ENCODE measurements at places on chromosomes 2 and 18.

- no peak for DNase-seq
Measured at GRCh38 chr18:45557287-45557686, 58.0 kb upstream of the SLC14A2 start.

DNA sequence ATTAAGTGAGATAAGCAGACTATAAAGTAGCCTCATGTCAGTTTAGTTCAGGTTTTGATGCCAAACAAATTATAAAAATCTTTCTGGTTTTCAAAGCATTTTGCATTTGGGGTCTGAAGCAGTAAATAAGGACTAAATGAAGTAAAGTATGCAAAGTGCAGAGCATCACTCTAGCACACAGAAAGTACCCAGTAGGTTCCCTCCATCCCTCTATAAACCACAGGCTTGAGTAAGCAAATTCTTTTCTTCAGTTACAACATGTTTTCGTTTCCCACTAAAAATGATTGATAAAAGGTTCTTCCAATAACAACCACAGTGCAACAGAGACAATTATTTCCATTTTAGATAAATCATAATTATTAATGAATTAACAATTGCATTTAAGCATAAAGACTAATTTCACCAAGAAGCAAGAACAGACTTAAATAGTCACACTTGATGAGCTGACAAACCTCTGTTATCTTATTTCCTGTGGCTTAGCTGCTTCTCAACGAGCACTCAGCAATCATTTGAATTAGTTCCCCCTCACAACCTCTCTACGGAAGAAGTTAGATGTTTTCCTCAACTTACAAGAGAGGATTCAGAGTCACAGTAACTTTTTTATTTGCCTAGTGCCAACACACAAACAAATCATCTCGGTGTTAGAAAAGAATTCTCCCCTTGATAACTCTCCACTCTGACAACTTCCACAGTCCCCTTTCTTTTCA lies 249.8 kb downstream of the NBAS start:
- no peak for DNase-seq

DNA sequence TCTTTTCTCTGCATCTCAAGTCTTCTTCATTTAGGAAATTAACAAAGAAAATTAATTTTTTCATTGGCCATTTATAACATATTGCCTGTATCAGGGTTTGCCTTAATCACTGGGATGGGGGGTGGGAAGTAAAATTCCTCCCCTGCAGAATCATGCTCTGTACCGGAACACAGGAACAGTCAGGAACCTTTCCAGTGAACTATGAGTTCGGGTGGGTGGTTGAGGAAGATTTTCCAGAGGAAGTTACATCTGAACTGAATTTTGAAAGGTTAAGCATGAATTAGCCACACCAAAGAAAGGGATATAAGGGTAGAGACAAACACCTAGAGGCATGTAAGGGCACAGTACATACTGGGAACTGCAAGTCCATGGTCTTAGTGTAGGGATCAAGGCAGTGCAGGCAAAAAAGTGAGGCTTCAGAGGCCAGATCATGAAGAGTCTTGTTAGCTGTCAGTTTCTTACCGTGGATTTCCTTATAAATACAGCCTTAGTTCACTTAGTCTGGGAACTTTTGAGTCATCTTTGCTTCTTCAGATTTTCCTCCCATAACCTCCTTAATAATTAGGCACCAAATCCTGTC lies 55.6 kb downstream of the FAM117B start:
- DNase-seq = no peak

DNA sequence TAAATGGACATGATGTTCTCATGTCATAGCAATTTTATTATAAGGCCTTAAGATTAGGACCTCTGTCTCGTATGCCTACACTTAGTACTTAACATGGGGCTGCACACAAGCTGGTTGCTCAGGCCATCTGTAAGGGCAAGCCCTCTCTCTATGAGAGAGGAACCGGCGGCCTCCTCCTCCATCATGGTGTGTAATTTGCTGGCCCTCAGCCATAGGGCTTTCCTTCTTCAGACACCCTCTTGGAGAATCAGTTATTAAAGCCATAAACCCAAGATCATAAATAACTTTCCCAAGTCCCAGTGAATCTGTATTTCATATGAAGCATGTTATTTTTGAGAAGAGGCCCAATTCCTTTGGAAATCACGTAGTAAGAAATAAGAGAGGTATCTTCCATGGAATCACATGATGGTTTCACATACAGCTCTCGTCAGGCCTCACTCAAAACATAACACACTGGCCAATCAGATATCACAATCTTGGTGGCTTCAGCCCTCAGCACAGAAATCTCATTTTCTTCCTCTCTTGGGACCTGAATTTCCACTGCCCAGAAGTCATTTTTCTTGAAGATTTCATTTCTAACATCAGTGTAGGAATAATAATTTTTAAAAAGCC lies 92.6 kb downstream of the RDH14 start:
- DNase-seq = no peak

DNA sequence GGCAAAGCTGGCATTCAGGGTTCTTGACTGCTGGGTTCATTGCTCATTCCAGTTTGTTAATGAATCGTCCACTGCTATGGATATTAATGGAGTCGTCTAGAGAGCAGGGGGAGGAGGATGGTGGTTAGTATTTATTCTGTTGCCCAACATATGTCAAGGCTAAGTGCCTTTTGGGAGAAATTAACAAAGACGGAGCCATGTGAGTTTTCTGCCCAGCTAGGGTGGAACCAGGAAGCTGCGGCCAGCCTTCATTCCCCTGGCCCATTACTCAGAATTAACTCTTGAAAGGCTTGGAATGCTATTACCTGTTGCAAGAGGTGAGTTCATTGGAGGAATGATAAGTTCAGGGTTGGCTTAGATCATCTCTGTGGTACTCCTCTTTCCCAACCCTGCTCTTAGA lies 19.3 kb downstream of the IGFBP2 start:
- DNase-seq = no peak

- no peak for DNase-seq
Measured at GRCh38 chr2:138238908-138239307, 262.7 kb upstream of the SPOPL start.

DNA sequence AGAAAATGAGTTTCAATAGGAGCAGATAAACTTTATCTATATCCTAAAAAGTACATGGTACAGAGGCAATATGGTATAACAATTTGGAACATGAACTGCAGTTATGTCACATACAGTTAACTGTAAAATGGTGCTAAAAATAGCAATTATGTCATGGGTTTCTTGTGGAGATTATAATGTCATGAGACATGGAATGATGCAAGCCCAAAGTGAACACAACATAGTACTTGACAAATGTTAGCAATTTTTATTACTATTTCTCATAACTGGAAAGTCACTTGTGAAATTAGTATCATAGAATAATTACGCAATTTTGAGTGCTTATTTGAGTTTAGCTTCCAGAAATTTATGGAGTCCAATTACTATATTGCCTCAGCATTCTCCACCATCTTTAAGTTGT lies 1263.4 kb downstream of the DSC3 start:
- DNase-seq = no peak

GRCh38 chr2:155203178-155203577 lies 504.7 kb downstream of the KCNJ3 start:
- DNase-seq = no peak

GRCh38 chr18:9329471-9329870 lies 5.1 kb upstream of the TWSG1 start:
- DNase-seq = no peak

GRCh38 chr18:905307-905947 lies 756 bp downstream of the ADCYAP1 start:
- no peak for DNase-seq

- DNase-seq = no peak
Measured at GRCh38 chr2:15195813-15196212, 365.3 kb downstream of the NBAS start.

DNA sequence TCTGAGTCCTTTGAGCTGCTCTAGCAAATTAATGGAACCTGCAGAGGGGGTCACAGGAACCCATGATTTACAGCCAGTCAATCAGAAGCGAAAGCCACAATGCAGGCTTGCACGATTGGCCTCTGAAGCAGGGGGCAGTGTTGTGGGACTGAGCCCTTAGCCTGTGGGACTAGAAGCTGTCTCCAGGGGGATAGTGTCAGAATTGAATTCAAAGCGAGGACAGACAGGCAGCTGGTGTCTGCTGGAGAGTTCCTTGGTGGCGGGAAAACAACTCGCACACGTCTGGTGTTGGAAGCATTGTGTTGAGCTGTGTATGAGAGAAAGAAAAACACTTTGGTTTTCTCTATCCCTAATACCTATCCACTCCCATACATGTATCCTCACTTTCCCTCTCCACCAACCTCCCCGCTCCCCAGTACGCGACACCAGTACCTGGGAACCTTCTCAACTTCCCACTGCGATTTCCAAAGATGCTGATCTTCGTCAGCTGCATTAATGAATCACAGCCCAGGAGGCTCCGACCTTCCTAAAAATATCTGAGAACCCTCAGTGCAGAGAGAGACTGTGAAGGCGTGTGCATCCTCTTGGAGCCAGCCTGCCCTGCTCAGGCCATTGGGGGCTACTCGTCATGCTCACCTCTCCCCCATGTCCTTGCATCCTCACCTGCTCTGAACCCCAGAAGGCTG lies 88.2 kb downstream of the HS1BP3 start:
- DNase-seq = no peak

Data from activated CD4-positive, CD25-positive, alpha-beta regulatory T cell (primary cell).